ENCODE measurements at places on chromosomes 3 and 15.

GRCh38 chr15:86115145-86115801 lies 35.6 kb downstream of the AGBL1 start:
- no peak for DNase-seq

DNA sequence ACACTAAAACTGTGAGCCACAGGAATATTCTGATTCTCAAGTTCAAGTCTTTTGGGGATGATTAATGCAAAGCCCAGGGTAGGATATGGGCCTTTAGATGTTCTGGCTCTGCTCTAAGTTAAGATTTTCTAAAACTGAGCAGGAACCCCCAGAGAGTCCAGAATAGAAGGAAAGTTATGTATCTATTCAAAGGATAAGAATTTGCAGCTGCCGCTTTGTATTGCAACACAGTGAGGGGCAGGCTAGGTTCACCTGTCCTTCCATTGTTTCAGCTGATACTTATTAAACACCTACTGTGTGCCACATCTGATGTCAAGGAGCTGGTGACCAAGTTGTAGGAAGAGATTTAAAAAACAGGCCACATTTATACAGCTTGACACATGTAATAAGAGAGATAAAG lies 290.4 kb downstream of the MAGI1 start:
- DNase-seq, result no peak

- no peak for DNase-seq
Measured at GRCh38 chr3:123682781-123683504, 98.1 kb upstream of the HACD2 start.

- no peak for DNase-seq
Measured at GRCh38 chr3:195119461-195120266, 151.3 kb downstream of the XXYLT1 start.

DNA sequence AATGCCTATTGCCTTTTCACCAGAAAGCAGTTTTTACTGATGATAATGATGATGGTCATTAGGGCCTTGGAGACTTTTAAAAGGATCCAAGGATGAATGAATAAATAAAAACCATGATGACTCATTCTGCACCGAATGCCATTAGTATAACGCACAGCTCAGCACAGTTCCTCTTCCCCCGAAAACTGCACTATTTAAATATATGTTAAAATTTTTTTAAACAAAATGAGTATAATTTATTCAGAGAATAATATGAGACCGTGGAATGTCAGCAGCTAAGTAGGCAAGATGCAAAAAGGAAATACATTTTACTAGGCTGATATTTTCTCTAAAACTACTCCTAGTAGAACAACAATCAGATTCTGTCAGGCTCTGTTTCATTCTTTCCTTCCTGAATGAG lies 83.4 kb upstream of the NANOGP8 start:
- DNase-seq, result no peak

DNA sequence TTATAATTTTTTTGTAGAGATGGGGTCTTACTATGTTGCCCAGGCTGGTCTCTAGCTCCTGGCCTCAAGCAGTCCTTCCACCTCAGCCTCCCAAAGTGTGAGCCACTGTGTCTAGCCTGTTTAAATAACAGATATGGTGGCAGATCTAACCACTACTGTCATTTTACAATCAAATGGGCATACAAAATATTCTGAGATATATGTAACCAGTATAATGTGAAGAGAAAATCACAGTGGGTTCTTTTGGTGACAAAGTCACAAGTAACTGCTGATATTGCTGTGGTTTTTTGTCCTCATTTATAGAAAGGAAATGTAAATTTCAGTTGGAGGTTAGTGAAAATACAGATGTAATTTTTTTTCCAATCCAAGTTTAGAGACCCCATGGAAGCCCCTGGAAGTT lies 58.6 kb upstream of the ARHGEF3 start:
- DNase-seq, result no peak

- DNase-seq, result no peak
Measured at GRCh38 chr3:105626739-105627138, 242.1 kb downstream of the CBLB start.

DNA sequence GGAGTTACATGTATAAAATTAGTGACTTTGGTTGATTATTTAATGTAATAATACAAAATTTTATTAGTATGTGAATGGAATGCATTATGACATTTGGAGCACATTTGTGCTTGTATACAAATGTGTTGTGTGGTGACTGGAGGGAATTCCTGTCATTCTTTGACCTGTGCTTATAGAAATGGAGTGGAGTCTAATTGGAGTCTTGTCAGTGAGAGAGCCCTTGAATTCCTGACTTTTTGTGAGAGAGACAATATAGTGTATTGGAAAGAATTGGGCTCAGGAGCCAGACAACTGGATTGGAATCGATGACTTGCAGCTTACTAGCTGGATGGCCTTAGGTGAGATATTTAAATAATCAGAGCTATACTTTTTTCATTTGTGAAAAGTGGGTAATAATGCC lies 9.4 kb downstream of the TCF12 start:
- DNase-seq, result no peak

GRCh38 chr15:58555162-58556027 lies 123.6 kb downstream of the LIPC start:
- DNase-seq, result no peak

DNA sequence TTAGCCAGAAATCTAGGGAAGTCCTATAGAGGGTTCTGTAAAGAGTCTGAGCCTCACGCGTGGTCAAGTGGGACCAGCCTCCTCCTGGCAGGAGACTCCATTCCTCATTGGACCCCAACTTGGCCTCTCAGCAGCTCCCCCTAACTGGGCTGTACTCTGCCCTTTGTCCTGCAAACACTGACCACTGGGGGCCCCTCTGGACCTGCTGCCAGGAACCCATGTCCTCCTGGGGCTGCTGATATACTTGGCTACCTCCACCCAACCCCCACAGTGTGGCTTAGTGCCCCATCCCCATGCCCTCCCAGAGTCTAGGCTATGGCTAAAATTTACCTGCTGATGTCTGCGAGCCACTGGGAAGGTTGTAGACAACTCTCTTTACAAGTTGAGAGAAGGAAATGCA lies 62.7 kb downstream of the UBP1 start:
- DNase-seq, result no peak
